ENCODE measurements at places on chromosomes 12 and 14.

GRCh38 chr14:61403411-61403810, 82.0 kb downstream of the PRKCH start:
- ATAC-seq: no peak

DNA sequence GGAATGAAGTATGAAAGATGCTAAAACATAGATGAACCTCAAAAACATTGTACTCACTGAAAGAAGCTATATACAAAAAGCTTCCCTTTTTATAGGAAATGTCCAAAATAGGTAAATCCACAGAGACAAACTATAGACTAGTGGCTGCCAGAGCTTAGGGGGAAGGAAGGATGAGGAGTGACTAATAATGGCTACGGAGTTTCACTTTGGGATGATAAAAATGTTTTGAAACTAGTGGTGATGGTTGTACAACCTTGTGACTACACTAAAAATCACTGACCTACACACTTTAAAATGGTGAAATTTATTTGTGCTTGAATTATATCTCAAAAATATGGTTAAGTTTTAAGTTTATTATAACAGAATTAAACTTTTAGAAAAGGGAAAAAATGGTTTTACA, 37.1 kb upstream of the AMN1 start:
- no peak for ATAC-seq

DNA sequence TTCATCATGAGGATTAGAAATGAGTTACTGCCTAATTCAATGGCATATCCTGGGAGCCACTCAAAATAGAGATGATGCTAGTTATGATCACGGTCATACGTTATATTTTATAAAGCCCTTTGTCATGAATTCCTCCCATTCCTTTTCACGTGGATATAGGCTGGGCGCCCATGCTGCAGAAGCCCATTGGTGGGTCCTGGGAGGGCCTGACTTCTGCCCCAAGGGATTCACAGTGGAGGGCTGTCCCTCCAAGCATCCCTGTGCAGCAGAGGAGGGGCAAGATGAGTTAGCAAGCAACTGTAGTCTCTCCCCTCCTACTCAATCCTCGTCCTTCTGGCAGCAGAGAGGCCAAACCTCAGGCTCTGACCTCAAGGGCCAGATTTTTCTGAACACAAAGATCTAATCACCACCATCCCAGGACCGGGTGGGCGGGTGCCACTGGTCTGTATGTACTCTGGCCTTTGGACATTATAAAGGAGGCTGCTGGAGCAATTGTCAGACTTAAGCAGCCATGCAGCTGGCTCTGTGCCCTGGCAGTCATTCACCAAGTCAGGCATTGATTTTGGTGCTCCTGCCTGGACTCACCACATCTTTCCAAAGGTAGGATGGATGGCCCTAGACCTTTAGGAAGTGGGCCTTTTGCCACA, 8.6 kb downstream of the GLTP start:
- no peak for ATAC-seq

DNA sequence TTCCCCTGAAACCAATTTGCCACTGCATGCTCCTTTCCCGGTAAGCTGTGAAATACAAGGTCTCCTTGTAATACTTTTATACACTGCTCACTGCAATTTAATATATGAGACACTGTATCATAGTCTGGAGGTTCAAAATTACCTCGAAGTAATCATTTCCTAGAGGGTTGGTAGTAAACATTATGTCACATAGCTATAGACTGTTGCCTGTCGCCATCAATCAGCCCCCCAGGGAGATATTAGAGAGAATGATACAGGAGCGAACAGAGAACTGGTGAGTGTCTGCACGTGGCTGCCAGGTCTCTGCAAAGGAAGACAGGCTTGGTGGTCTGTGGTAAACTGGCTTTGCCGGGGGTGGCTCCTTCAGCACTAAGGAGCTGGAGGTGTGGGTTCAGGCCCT, 165.5 kb upstream of the WSCD2 start:
- no peak for ATAC-seq

- ATAC-seq: no peak
Observed at GRCh38 chr14:81834308-81834707, 300.7 kb upstream of the SEL1L start.

DNA sequence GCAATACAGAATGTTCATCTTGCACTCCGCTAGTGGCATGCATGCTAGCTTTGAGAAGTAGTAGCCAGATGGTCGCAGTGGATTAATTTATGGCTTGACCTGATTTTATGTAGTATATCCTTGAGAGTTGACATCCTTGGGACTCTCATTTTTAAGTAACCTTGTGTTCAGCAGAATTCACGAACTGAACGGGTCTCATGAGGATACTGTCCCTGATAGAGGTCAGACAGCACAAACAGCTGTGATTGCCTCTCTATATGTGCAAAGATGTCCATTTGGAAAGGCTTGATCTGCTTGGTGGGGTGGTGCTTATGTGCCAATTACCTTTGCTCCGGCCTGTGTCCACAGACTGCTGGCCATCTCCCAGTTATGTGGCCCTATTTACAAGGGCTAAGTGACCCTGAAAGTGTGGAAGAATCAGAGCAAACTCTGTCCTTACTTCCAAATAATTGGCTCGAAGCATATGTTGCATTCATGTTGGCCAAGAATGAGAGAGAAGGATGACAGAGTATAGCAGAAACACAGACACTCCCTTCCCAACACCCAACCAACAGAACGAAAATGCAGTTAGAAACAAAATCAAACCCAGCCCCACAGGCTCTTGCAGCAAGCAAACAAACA, 167.1 kb downstream of the CRADD start:
- ATAC-seq: no peak

GRCh38 chr14:91413547-91414474, 3.8 kb downstream of the CCDC88C start:
- no peak for ATAC-seq

DNA sequence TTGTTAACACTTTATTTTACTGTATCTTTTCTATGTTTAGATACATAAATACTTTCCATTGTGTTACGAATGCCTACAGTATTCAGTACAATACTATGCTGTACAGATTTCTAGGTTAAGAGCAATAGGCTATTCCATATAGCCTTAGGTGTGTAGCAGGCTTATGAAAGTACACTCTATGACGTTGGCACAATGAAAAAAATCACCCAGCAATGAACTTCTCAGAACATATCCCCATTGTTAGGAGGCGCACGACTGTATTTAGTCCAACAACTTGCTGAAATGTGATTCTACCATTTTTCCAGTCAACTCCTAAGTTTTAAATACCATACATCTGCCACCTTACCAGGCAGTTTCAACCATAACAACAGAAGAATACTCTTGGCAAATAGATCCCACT, 1.8 kb downstream of the PARP11 start:
- no peak for ATAC-seq

DNA sequence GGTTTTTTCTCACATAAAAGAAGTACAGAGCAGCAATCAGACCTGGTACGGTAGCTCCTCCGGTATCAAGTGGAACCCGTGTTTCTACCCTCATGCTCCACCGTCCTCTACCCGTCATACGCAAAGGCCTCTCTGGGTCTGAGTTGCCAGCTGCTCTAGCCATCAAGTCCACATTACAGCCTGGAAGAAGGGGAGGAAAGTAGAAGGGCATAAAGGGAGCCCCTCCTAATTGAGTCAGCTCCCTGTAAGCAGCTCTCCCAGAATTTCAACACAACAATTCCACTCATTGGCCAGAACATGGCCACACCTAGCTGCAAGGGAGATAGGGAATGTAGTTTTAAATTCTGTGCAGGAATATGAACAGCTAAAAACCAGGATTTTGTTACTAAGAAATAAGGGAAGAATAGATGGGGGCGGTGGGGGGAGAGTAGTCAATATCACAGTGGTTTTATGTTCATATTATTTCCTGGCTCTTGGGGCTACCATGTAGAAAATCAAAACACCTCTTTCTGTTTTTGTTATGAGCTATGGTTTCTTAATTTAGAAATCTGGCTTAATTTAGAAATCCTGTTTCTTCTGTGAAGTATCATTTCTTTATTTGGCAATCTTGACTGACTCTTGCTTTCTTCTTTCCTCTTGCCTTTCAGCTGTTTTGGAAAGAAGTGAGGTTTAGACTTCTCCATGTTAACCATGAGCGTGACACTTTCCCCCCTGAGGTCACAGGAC, 103.9 kb downstream of the AKAP6 start:
- ATAC-seq: peak; percentile 85

- ATAC-seq: no peak
Observed at GRCh38 chr12:67331123-67331522, 62.0 kb downstream of the CAND1 start.

DNA sequence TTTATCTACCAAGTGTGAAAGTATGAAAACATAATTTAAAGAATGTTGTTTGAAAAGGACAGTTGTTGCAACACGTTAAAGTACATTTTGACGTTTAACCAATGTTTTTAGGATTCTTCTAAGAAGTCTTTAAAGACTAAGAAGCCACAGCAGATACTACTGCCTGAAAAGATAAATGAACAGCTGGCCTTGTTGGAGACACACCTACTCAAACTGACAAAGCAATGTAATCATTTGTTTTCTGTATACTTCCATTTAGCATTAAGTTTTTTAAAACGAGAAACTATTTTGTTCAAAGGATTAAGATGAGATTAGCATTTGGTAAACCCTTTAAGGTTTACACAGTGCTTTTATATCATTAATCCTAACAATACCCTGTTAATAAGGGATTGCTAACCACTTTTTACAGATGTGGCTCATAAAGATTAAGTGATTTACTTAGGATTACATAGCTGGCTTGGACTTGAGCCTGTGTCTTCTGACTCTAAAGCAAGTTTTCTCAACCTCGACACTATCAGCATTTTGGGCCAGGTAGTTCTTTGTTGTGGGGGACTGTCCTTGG, 134.4 kb downstream of the CFAP54 start:
- no peak for ATAC-seq

GRCh38 chr14:105710119-105711043, 184.0 kb downstream of the TMEM121 start:
- ATAC-seq: no peak

Data from gastroesophageal sphincter (tissue), 4 donors.